ENCODE measurements at places on chromosomes 11 and 22.

DNA sequence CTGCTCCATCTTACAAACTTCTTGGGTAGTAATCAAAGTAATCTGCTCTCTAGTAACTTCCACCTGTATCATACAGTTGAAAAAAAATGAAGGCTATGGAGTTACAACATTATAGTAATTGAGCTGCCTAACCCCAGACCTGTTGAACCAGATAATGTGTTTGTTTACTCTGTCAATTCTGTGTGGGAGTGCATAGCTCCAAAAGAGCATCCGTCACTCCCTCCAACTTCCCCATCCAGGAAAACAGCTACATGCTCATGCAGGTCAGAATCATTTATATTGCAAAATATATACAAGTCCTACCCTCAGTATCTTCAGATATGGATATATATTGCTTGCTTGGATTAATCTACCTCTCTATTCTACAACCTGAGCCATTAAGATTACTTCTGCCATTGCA, 244.0 kb upstream of the ANO5 start:
- no peak for DNase-seq

DNA sequence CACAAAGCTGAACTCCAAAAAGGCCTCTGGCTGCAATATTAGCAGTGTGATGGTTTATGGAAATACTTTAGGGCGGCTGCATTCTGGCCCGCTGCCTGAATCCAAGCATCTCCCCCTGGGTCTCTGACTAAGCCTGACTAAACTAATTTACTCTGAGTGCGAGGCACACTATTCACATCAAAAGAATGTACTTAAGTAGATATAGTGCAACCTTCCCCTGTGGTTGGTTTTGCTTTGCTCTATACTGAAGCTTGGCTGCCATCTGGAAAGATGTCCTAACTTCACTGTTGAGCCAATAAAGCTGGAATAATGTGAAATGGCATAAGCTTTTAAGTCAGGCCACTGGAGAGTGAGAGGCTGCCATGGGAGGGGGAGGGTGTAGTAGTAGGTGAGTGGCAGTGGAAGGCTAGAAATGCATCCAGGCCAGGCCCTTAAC, 321.6 kb downstream of the AASDHPPT start:
- DNase-seq: no peak

DNA sequence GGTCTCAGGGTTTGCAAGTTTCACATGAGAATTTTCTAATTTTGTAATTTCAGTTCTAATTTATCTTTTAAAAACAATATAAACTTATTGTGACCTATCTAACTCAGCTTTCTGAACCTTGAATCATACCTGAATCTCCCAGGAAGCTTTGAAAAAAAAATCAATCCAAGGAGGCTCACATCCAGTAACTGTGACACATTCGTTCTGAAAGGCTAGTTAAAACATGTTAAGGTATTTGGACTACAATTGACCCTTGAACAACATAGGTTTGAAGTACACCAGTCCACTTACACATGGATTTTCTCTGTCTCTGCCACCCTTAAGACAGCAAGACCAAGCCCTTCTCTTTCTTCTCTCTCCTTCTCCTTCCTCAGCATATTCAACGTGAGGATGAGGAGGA, 40.0 kb downstream of the DDI1 start:
- no peak for DNase-seq

GRCh38 chr11:61983419-61983818, 16.0 kb upstream of the FTH1 start:
- no peak for DNase-seq

- DNase-seq: no peak
These were observed 7.1 kb upstream of the DKK3 start for GRCh38 chr11:12015486-12015885.

- DNase-seq: no peak
These were observed 63.3 kb upstream of the ME3 start for GRCh38 chr11:86735451-86736290.

DNA sequence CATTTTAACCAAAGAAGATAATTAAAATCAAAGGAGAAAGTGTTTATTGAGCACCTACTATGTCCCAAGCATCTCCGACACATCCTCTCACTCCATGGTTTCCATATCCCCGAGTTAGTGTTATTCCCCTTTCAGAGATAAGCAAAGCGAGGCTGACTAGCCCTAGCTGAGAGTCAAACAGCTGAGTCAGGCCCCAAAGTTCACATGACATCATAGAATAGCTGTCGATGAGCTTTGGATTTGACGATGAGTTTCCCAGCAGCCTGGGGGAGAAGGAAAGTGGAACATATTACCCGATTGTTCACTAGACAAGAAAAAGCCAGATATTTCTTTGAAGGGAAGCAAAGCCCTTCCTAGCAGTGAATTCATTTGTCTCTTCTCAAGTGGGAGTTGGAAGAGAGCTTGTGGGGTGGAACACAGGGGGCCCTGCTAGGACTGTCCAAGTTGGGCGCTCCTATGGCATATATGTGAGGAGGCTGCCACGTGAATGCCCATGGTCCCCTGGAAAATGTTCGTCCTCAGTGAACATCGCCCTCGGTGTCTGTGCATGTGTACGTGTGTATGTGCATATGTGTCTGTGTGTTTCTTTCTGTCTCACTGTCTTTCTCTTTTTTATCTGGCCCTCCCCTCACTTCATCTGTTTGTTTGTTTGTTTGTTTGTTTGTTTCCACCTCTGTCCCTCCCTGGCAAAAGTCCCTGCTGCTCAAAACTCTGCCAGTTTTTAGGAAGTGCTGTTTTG, 493 bp upstream of the CYTH4 start:
- DNase-seq: no peak

- no peak for DNase-seq
These were observed 27.6 kb downstream of the PKNOX2 start for GRCh38 chr11:125192183-125192582.

DNA sequence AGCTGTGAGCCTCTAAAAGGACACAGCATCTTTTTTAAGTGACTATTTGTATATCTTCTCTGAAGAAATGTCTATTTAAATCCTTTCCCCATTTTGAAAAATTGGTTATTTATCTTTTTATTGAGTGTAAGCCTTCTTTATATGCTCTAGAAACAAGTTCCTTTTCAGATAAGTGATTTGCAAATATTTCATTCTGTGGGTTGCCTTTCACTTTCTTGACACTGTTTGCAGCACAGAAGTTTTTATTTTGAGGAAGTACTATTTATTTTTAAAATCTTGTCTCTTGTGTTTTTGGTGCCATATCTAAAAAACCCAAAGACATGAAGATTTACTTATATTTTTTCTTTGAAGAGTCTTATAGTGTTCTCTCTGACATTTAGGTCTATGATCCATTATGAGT, 40.1 kb upstream of the LYVE1 start:
- no peak for DNase-seq

DNA sequence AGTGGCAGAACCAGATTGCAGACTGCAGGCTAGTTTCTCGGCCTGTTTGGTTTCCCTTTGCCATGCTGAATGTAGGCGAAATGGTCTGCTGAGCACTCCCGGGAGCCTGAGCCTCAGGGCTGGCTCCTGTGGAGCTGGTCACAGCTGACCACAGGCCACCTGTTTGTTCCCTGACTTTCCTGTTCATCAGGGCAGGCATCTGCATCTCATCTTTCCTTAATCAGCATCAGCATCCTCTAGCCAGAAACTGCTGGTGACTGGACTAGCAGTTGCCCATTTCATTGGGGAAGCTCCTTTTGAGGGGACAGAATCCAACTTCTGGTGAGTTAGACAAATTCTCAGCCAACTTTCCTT, 20.2 kb upstream of the C11orf96 start:
- no peak for DNase-seq

GRCh38 chr22:40628354-40629042, 8.0 kb downstream of the MRTFA start:
- no peak for DNase-seq
